ENCODE measurements at places on chromosomes 6 and 20. TPM values are rescaled to one million over a fixed set of nuclear protein-coding genes. Genes with fewer than 3 reads are reported as not detected.

Gene PFDN6
- polyA plus RNA-seq, result 29.4 TPM

Gene BPIFA3
- polyA plus RNA-seq, result not detected

Gene HLA-DOB
- polyA plus RNA-seq, result 901 TPM

Gene PROKR2
- not detected for polyA plus RNA-seq

Gene TCP11
- polyA plus RNA-seq, result not detected

Gene TNNC2
- polyA plus RNA-seq, result 0.64 TPM

Gene ACSS2
- polyA plus RNA-seq, result 5.7 TPM

Gene KIAA0408
- not detected for polyA plus RNA-seq

Gene SMLR1
- not detected for polyA plus RNA-seq

Gene NRSN1
- polyA plus RNA-seq, result not detected

Gene DACT2
- polyA plus RNA-seq, result not detected

Gene EBF4
- 0.28 TPM for polyA plus RNA-seq

Gene BPIFB2
- not detected for polyA plus RNA-seq

Gene CD93
- 0.05 TPM for polyA plus RNA-seq

Gene KCNG1
- 102 TPM for polyA plus RNA-seq

Gene RARS2
- polyA plus RNA-seq, result 11.7 TPM
